NCI-H774 (cell line): ENCODE measurements at places on chromosomes 16 and 17.

GRCh38 chr16:29834079-29834478, 13.8 kb downstream of the MVP start:
- DNase-seq = no peak

GRCh38 chr16:57255686-57256415, 10.8 kb downstream of the ARL2BP start:
- no peak for DNase-seq

DNA sequence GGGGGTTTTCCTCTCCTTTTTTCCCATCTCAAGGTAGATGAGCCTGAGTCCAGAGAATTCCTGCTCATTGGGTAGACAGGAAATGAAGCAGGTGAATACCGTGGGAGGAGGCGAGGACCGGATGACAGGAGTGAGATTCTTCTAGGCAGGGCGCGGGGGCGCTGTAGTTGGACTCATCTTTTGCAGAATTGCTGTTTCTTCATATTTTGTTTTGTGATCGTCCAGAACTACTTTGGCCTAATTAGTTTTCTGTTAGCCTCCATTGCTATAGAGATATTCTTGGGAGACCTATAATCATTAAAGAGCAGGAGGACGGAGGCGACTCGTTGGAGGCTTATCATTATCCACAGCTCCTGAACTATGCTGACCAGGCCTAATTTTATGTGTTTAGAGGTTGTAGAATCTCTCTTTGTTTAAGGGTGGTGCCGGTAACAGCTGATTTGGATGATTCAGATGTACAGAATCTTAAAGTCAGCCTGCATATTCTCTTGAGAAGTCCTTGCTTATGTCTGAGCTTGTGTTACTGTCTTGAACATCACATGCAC, 650 bp downstream of the ATP6V0A1 start:
- DNase-seq = peak; percentile 49

GRCh38 chr17:4675791-4676190, 28.1 kb downstream of the PELP1 start:
- DNase-seq = no peak

DNA sequence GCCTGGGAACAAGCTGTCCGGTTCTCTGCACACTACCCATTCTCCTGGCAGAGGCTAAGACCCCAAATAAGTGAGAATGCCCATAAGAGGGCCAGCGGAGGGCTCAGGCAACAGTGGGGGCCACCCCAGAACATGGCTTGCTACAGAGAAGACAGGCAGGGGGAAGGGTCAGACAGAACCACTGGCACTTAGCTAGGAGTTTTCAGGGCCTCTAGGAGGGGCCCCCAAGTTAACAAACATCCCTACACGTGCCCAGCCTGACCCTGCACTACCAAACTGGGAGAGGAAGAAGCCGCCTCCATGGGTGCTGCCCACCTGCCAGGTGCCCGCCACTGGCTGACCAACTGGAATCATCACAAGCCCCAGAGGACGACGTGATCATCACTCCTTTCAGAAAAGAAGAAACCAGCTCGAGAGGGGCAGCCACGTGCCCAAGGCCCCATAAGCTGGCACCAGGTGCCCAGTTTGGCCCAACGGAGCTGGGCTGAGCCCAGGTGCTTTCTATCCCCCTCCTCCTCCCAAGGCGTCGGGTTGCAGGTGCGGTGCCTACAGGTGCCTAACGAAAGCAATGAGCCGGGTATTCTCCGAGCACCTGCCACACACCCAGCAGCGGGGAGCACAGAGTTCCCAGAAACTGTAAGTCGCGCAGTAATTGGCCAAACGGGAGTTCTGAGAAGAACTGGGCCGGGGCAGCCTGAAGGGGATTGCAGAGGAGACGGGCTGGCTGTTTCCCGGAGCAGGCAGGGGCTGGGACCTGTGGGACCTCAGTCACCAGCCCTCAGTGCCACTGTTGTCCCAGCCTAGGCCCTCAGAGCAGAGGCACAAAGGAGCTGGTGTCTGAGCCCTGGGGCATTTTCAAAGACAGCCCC, 13.2 kb downstream of the RPH3AL start:
- DNase-seq = peak; percentile 19

DNA sequence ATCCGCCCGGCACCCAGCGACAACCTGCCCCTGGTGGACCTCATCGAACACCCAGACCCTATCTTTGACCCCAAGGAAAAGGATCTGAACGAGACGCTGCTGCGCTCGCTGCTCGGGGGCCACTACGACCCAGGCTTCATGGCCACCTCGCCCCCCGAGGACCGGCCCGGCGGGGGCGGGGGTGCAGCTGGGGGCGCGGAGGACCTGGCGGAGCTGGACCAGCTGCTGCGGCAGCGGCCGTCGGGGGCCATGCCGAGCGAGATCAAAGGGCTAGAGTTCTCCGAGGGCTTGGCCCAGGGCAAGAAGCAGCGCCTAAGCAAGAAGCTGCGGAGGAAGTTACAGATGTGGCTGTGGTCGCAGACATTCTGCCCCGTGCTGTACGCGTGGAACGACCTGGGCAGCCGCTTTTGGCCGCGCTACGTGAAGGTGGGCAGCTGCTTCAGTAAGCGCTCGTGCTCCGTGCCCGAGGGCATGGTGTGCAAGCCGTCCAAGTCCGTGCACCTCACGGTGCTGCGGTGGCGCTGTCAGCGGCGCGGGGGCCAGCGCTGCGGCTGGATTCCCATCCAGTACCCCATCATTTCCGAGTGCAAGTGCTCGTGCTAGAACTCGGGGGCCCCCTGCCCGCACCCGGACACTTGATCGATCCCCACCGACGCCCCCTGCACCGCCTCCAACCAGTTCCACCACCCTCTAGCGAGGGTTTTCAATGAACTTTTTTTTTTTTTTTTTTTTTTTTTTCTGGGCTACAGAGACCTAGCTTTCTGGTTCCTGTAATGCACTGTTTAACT, 1.0 kb downstream of the NOG start:
- no peak for DNase-seq

GRCh38 chr17:12398441-12399051, 267.1 kb upstream of the MYOCD start:
- DNase-seq = no peak

GRCh38 chr17:28720247-28720996, 637 bp downstream of the RPL23A start:
- no peak for DNase-seq
